ENCODE measurements at places on chromosomes 2 and 18.

DNA sequence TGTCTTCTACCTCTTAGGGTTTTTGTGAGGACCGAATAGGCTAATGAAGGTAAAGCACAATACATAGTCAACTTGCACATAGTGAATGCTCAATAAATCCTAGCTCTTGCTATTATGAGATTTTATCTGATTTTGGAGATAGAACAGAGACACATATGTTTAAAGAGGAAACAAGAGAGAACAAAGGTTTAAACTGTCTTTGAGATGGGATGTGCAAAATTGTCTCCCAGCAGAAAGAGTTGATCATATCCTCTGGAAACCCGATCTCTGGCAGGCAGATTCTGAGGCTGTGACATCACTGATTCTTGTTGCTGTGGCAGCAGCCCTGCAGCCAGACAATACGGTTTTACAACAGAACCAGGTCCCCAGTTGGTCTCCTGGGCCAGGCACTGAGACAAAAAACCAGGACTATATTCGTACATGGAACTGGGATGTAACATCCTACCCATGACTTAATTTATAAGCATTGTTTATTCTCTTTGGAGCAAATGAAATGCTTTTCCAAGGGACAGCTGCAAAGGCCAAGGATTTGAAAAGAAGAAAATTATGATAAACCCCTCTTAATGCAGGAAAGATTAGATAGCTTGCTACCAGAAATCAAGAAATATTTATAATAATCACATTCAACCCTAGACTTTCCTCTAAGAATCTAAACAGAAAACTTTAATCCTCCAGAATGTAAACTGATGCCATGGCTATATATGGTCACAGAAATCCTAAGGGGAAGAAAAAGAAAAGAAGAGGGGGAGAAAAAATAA is 80.2 kb downstream of the SLC8A1 start:
- no peak for DNase-seq

- DNase-seq: no peak
These were observed 121.4 kb downstream of the CTAGE1 start for GRCh38 chr18:22296304-22296703.

DNA sequence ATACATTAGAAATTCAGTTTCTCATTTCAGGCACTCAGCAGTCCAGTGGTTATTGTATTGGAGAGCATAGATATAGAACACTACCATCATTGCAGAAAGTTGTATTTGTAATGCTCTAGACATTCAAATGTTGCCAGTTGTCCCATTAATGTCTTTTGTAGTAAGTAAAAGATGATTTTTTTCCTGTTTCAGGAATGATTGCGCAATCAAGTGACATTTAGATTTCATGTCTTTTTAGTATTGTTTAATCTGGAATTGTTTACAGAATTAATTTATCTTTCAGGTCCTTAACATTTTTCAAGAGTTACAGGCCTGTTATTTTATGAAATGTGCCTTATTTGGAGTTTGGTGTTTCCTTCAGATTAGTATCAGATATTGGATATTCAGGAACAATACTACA is 134.7 kb downstream of the MSTN start:
- DNase-seq: no peak

DNA sequence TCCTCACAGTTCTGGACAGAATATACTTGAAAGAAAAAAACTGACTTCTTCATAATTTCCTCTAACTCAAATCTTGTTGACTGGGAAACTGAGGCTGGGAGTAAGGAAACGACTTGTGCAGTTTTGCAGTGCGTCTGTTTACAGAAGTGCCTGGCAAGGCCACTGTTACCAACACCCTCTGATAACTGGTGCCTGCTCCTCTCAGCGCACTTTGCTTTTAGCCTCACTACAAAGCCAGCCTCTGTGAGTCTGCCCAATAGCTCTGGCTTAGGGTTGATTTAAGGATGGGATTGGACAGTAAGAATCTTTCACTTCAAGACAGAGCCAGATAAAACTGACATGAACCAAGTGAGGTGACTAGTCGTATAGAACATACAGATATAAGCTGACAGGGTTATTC is 410.8 kb downstream of the PTPRM start:
- no peak for DNase-seq

GRCh38 chr2:27891673-27892105 is 1.2 kb downstream of the BABAM2 start:
- DNase-seq: no peak

GRCh38 chr2:62787386-62787785 is 81.9 kb downstream of the EHBP1 start:
- DNase-seq: no peak

Data from stimulated activated naive CD4-positive, alpha-beta T cell (primary cell).